Fibroblast of skin of right biceps (primary cell): ENCODE measurements at places on chromosomes 6 and 20.
A peak's percentile ranks its signal among the peaks of the same experiment; 100 is the strongest.

DNA sequence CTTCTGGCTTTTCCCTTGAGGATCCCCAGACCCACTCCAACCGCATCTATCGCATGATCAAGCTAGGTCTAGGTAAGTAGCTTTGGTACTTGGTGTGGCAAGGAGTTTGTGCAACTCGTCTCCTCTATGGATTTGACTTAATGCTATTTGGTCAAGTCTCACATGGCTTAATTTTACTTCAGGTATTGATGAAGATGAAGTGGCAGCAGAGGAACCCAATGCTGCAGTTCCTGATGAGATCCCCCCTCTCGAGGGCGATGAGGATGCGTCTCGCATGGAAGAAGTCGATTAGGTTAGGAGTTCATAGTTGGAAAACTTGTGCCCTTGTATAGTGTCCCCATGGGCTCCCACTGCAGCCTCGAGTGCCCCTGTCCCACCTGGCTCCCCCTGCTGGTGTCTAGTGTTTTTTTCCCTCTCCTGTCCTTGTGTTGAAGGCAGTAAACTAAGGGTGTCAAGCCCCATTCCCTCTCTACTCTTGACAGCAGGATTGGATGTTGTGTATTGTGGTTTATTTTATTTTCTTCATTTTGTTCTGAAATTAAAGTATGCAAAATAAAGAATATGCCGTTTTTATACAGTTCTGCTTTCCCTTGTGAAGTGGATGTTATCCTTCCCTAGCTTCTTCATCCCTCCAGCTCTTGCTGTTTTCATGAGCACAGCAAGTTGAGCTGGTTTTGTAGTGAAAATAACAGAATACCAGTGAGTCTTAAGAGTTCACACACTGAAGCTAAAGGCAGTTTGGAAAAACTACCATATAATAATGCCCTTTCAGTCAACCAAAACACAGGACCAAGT is 3.8 kb downstream of the SLC35B2 start:
- DNase-seq = peak; percentile 39

GRCh38 chr6:108983151-108983550 is 111.5 kb downstream of the SESN1 start:
- no peak for DNase-seq

- DNase-seq = no peak
Observed at GRCh38 chr6:104591573-104592334, 268.0 kb downstream of the HACE1 start.

DNA sequence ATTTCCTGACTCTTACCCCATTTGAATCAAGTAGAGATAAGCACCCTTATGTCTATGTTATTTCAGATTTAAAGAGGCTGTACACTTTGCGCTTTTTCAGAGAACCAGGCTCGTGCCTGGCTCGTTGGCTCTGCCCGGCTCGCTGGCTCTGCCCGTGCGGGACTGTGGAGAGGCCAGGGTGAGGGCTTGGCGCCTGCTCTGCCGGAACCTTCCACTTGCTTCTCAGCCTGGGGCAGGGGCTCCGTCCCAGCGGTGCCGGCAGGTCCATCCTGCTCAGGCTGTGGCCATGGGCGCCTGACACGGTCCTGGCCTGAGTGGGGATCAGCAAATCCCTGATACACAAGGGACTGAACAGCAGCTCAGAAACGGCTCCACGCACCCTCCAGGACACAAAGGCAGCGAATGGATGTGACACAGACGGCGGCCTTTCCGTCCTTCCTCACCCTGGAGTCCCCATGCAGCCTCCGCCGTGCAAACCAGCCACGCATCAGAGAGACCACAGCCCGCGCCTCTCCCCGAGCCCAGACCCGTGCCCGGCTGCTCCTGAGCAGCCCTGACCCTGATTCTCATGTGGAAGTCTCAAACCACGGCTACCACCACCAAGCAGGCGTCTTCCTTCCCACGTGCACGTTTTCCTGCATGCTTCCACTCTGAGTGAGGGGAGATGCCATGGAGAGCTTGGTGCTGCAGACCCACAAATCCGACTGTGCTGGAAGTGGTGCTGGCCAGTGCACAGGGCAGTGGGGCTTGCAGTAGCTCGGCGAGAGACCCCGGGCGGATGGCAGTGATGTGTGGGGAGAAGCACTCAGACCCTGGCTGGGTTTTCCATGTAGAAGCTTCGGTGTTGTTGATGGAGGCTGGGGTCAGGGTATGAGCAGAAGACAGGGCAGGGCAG is 233.9 kb downstream of the ERMARD start:
- no peak for DNase-seq

DNA sequence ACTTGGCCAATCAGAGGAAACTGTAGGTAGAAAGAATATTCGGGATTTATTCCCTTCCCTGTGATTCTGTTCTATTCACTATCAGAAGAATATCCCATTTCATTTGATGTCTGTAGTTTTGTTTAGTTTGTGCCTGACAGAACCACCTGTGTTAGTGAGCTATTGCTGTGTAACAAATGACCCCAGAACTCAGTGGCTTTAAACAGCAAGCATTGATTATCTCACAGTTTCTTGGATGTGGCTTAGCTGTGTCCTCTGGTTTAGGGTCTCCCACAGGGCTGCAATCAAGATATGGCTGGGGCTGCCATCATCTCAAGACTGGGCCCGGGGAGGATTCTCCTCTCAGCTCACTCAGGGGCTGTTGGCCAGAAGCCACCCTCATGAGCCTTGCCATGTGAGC is 143.7 kb downstream of the ZDHHC14 start:
- no peak for DNase-seq

GRCh38 chr6:128252341-128253176 is 267.8 kb downstream of the PTPRK start:
- peak; percentile 51 for DNase-seq

GRCh38 chr6:112680091-112680490 is 333.0 kb downstream of the RFPL4B start:
- peak; percentile 50 for DNase-seq

DNA sequence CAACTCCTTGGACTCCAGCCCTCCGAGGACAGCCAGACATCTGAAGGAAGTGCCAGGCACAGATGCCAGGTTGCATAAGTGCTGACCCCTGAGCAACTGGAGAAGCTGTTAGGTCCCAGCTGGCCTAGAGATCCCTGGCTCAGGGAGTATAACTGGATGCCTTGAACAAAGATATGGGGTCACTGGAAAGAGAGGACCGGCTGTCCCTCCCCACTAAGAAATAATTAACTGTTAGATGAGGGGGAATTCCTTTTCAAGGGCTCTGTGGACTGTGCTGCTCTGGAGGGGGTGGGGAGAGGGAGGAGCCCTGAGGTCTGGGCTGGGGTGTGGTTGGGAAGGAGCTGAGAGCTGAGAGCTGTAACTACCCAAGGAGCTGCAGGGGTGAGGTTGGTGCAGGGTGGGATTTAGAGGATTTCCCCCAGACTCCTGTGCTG is 39.6 kb downstream of the HLA-F start:
- no peak for DNase-seq

DNA sequence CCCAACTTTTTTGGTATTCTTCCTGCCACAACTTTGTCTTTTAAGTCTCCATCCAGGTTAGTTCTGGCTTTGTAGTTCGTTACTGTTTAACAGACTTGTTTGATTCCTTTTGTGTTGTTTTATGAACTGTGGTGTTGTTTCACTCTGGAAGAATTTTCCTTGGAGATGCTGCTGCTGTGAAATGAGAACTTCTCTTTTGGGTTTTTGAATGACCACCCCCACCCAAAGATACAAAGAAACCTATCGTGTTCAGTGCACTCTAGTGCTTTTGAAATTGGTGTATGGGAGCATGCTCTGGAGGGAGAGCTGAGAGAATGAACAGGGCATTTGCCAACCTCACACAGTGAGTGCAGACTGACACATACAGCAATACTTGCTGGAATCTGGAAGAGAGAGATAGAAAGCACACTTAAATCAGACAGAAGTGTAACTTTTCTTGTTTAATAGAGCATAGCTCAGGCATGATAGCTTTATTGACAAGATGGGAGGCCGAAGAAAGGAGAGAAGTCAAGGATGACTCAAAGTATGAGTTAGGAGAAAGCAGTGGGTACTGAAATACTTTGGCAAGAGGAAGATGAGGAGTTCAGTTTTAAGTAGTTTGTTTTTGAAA is 293.1 kb downstream of the SOX4 start:
- peak; percentile 62 for DNase-seq

GRCh38 chr6:127477658-127478057 is 18.5 kb upstream of the KIAA0408 start:
- DNase-seq = no peak

GRCh38 chr6:163903541-163903940 is 489.0 kb downstream of the QKI start:
- DNase-seq = no peak

DNA sequence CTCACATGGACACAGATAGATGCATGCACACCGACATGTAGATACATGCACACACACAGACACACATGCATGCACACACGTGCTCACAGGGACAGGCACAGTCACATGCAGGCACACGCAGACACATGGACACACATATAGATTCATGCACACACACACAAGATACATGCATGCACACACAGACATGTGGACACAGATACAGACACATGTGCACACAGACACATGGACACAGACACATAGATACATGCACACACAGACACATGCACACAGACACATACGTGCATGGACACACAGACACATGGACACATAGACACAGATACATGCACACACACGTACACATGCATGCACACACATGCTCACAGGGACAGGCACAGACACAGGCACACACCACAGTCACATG is 19.8 kb downstream of the SYNDIG1 start:
- DNase-seq = no peak

- no peak for DNase-seq
Observed at GRCh38 chr6:129368970-129369369, 341.0 kb downstream of the ARHGAP18 start.

DNA sequence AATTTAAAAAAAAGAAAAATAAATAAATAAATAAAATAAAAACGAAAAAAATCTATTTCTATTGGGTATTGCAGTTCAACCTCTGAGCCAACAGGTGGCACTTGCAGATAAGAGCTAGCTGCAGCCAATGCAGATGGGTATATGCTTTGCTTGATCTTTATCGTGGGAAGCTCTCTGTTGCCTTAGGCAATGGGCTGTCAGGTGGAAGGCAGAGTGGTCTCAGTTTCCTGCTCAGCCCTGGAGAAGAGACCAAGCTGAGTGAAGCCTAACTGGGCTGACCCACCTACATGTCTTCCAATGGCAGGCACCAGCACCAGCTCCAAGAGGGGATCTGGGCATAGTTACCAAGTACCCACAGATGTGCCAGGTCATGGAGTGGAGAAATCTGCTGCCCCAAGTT is 95.0 kb downstream of the AK9 start:
- peak; percentile 16 for DNase-seq

DNA sequence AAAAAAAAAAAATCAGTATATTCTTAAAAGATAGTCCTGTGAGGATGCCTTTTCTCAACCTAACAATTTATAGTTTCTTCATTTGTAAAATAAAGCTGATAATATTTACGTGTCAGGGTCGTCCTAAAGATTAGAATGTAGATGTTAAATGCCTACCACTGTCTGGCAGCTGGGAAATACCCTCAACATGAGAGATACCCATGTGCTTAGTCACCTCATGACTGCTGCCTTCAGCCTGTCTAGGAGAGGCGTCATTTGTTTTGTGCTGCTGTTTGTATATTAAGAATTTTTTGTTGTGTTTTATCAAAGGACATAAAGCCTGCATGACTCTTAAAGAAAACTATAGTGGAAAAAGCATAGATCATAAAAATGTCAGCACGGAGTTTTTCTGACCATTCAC is 9.5 kb downstream of the FAM120B start:
- DNase-seq = peak; percentile 9

DNA sequence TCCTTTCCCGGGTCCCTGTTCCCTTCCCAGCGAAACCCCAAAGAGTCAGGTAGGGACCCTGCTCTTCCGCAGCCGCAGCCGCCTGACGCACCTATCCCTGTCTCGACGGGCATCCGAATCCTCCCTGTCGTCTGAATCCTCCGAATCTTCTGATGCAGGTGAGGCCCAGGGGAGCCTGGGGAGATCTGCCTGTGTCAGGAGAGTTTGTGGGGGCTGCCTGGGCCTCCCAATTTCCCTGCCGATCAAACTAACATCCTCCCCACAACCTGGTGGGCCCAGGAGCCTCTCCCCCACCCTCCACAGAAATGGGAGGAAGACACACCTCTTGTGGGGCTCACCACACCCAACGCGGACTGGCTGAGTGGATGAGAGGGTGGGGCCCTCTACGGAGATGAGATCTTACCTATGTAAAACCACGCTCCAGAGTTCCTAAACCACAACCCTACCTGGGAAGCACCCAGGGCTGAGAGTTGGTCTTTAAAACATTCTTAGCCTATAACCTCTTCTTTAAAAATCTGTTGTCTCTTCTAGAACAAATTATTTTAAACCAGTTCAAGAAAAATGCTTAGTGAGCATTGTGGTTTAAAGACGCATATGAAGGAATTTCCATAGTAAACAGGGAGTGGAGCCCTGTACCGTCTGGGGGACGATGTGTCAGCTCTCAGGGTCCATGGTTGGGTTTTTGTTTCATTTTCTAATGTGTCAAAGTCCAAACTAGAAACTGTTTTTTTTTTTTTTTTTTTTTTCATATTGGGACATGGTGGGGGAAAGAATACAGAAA is 1.7 kb downstream of the CDC25B start:
- DNase-seq = peak; percentile 47

DNA sequence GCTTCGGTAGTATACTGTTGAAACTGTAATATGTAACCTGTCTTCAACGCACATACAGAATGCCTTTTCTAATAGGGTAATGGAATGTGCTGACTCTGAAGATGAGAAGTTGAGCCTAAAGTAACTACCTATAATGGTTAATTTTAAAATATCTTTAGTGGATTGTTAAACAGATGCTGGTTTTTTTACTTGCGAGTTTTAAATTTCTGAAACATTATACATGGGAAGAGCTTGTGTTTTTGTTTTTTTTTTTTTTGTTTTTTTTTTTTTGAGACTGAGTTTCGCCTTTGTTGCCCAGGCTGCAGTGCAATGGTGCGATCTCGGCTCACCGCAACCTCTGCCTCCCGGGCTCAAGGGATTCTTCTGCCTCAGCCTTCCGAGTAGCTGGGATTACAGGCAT is 166.9 kb downstream of the JARID2 start:
- DNase-seq = no peak

GRCh38 chr6:157768863-157769551 is 54.0 kb upstream of the SNX9 start:
- DNase-seq = no peak

DNA sequence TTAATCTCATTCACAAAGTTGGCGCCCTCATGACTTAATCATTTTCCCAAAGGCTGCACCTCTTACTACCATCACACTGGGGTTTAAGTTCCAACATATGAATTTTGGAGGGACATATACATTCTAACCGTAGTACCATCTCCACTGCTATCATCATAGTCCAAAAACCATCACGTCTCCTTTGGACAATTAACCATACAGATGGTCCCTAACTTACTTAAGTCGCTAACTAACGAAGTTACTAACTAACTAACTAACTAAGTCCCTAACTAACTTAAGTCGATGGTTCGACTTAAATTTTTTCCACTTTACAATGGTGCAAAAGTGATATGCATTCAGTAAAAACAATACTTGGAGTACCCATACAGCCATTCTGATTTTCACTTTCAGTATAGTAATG is 24.0 kb upstream of the TBC1D22B start:
- DNase-seq = no peak

- peak; percentile 48 for DNase-seq
Observed at GRCh38 chr6:121430514-121431460, 4.7 kb upstream of the GJA1 start.
